Naive B cell (primary cell): ENCODE measurements at places on chromosomes 1 and 21.

- peaks cover 8% of the 10 kb centered on the region for H3K4me1 ChIP-seq
- no peak overlapping the region for H3K27ac ChIP-seq
- H3K27me3 ChIP-seq: no peaks in the 10 kb centered on the region
- H3K36me3 ChIP-seq: peaks cover 8% of the 10 kb centered on the region
These were observed 38.2 kb downstream of the ZBTB40 start for GRCh38 chr1:22489823-22490222.

GRCh38 chr1:16015960-16016901 is 1.6 kb downstream of the HSPB7 start:
- DNase-seq: no peak
- no peaks in the 10 kb centered on the region for H3K27me3 ChIP-seq
- no peaks in the 10 kb centered on the region for H3K36me3 ChIP-seq
- no peak overlapping the region for H3K4me3 ChIP-seq

DNA sequence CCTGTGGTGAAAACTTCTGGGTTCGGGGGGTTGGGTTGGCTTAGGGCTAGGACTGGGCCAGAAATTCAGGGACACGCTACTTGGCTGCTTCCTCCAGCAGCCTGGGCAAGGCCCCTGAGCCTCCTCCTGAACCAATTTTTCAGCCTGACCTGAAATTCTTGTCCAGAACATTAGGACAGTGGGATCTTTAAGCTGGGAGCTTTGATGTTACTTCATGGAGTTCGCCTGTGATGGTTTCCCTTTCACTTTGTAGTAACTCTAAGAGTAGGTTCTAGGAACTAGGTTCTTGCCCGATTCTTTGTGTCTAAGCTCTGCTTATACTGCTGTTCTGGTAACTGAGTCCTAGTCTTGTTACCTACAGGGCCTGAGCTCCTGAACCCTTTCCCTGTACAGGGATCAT is 75.3 kb downstream of the S1PR1 start:
- H3K36me3 ChIP-seq: no peaks in the 10 kb centered on the region
- H3K27me3 ChIP-seq: no peaks in the 10 kb centered on the region
- DNase-seq: no peak
- H3K4me1 ChIP-seq: peaks cover 54% of the 10 kb centered on the region
- H3K4me3 ChIP-seq: peak overlapping the region; percentile 29

DNA sequence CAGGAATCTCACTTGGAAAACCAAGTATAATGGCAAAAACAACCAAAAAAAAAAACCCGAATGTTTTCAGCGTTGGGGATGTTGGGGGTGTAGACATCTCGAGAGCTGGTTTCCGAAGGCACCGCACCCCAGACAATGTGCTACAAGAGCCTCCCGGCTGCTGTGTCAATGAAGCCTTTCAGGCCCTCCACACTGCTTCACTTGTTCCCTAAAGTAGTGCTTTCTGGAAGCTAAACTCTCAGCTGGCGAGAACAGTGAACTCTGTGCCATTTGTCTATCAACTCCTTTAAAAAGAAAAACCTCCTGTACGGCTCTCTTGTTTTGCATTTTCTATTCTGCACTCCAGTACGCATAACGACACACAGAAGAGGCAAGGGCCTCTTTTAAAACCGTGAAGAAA is 32.5 kb downstream of the PLEKHO1 start:
- no peak overlapping the region for H3K27ac ChIP-seq
- no peak overlapping the region for H3K4me3 ChIP-seq
- H3K4me1 ChIP-seq: peaks cover 6% of the 10 kb centered on the region
- DNase-seq: no peak
- no peaks in the 10 kb centered on the region for H3K36me3 ChIP-seq
- H3K27me3 ChIP-seq: no peaks in the 10 kb centered on the region

DNA sequence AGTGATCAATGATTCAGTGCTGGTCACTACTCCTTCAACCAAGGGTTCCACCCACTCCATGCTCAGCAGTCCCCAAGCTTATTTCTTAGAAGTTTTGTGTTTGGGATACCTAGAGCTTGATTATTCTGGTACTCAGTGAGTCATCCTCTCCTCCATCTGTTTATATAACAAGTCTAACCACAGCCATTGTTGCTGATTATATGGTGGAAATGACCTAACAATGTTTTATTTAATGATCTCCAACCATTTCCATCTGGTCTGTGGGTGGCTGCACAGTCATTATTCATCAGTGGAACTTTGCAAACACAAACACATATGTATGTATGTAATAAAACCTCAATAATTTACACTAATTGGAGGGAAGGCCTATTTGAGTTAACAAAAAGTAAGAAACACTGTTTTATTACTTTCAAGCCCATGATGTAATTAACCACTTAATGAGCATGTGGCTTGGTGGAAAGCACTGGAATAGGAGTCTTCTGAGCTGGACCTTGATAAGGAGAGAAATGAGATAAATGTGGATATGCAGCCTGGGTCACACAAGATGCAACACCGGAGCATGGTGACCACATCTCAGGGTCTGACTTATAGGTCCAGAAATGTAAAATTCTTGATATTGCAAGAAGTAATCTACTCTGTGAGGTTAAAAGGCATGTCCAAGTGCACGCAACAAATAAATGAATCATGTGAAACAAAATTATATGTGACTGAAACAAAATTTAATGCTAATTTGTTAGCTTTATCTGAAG is 99.0 kb upstream of the WLS start:
- H3K4me3 ChIP-seq: no peak overlapping the region
- no peaks in the 10 kb centered on the region for H3K36me3 ChIP-seq
- peaks cover 8% of the 10 kb centered on the region for H3K27me3 ChIP-seq
- DNase-seq: no peak
- H3K27ac ChIP-seq: no peak overlapping the region

DNA sequence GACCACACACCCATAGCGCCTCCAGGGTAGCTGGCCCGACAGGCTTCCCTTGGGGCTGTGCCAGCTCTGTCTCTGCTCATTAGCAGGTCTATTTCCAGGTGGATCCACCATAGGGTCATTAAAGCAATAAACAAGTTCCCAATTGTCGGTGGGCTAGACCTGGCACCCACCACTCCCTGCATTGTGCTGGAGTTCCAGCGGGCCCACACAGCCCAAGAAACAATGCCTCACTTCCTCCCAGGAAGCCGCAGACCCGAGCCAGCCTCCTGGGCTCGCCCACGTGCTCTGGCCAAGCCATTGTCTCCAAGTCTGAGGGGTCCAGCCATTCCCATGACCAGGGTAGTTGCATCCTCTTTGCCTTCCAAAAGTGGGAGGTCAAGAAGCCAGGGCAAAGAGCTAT is 27.5 kb upstream of the SOX13 start:
- peaks cover 13% of the 10 kb centered on the region for H3K27me3 ChIP-seq
- H3K27ac ChIP-seq: peak overlapping the region; percentile 5
- H3K4me3 ChIP-seq: no peak overlapping the region
- DNase-seq: no peak
- H3K4me1 ChIP-seq: no peaks in the 10 kb centered on the region

- no peak overlapping the region for H3K4me3 ChIP-seq
- no peak overlapping the region for H3K27ac ChIP-seq
- peaks cover 22% of the 10 kb centered on the region for H3K4me1 ChIP-seq
- H3K36me3 ChIP-seq: no peaks in the 10 kb centered on the region
- no peaks in the 10 kb centered on the region for H3K27me3 ChIP-seq
These were observed 30.4 kb upstream of the SLC30A1 start for GRCh38 chr1:211609120-211610024.

- H3K4me1 ChIP-seq: peaks cover 4% of the 10 kb centered on the region
- H3K27me3 ChIP-seq: no peaks in the 10 kb centered on the region
- no peak within 1 kb of the TSS for H3K4me3 ChIP-seq
These were observed at the start of gene LYPD8 for GRCh38 chr1:248755517-248755916. Gene LYPD8, minus strand, starts transcription at chr1:248755759. Its CDS starts 4,678 bp downstream, at chr1:248751081.

GRCh38 chr21:37009740-37010341 is 3.3 kb downstream of the RIPPLY3 start:
- no peaks in the 10 kb centered on the region for H3K36me3 ChIP-seq
- DNase-seq: peak; percentile 59
- H3K4me1 ChIP-seq: peaks cover 12% of the 10 kb centered on the region
- H3K27me3 ChIP-seq: peaks cover 53% of the 10 kb centered on the region
- peak overlapping the region; percentile 11 for H3K27ac ChIP-seq

GRCh38 chr1:40844887-40845878 is 17.0 kb downstream of the CITED4 start:
- peaks cover 19% of the 10 kb centered on the region for H3K4me1 ChIP-seq
- DNase-seq: no peak
- H3K27me3 ChIP-seq: peaks cover 8% of the 10 kb centered on the region
- no peaks in the 10 kb centered on the region for H3K36me3 ChIP-seq

DNA sequence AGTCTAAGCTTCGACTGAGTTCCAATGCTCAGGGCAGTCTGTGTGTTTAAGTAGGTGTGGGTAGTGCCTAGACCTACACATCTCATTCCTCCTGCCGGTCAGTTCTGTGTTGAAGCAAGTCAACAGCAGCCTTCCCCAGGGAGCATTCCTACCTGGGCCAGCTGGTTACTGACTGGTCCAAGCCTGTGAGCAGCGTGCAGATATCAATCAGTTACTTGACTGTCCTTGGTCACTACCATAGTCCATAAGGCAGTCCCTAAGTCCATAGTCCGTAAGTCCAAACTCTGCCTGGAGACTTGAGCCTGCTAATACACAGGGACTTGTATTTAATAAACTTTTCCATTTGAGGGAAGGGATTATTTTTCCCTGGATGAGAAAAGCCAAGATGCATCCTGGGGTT is 171.9 kb downstream of the PGBD5 start:
- no peak overlapping the region for H3K27ac ChIP-seq
- H3K4me3 ChIP-seq: no peak overlapping the region
- peaks cover 7% of the 10 kb centered on the region for H3K4me1 ChIP-seq

DNA sequence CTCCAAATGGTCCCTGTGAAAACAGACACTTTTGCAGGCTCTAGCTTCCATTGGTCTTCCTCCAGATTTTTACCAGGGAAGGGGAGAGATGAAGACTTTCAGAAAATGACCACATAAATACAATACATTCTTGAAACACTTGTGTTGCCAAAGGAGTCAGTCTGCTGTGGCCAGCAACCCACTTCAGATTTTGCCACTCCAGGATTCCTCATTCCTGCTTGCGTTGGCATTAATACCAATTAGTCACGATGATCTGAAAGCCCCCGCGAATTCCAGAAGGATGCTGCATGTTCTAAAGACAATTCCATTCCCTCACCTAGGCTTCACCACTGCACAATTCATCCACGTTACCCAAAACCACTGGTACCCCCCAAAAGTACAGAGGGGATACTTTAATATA is 7.9 kb upstream of the BACE2 start:
- H3K4me3 ChIP-seq: no peak overlapping the region
- peaks cover 49% of the 10 kb centered on the region for H3K27me3 ChIP-seq
- no peak overlapping the region for H3K27ac ChIP-seq
- H3K4me1 ChIP-seq: no peaks in the 10 kb centered on the region
- peaks cover 9% of the 10 kb centered on the region for H3K36me3 ChIP-seq

DNA sequence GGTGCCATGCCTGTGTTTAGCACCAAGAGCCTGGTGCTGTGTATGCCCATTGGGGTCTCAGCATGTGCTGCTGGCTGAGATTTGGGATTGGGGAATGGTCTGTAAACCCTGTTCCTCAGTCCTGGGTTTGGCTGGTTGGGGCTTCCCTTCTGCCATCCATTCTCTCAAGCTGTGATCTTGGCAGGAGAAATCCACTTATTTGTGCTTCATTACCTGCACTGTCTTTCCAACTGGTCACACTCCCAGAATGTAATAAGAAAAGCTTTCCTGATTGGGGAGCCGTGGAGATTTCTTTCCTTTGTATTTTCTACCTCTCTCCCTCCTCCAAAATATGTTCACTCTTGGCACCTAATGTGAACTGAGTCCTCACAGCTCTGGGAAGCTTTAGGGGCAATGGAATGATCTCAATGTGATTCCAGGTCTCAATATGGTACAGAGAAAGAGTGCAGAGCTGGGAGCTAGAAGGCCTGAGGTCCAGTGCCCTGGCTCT is 23.0 kb upstream of the KCNA10 start:
- H3K27ac ChIP-seq: no peak overlapping the region
- no peak overlapping the region for H3K4me3 ChIP-seq
- DNase-seq: no peak
- peaks cover 24% of the 10 kb centered on the region for H3K27me3 ChIP-seq
- no peaks in the 10 kb centered on the region for H3K36me3 ChIP-seq
- no peaks in the 10 kb centered on the region for H3K4me1 ChIP-seq

GRCh38 chr1:161085165-161085564 is 4.2 kb downstream of the NECTIN4 start:
- H3K27ac ChIP-seq: no peak overlapping the region
- no peaks in the 10 kb centered on the region for H3K27me3 ChIP-seq
- H3K36me3 ChIP-seq: no peaks in the 10 kb centered on the region
- no peak overlapping the region for H3K4me3 ChIP-seq
- H3K4me1 ChIP-seq: no peaks in the 10 kb centered on the region

DNA sequence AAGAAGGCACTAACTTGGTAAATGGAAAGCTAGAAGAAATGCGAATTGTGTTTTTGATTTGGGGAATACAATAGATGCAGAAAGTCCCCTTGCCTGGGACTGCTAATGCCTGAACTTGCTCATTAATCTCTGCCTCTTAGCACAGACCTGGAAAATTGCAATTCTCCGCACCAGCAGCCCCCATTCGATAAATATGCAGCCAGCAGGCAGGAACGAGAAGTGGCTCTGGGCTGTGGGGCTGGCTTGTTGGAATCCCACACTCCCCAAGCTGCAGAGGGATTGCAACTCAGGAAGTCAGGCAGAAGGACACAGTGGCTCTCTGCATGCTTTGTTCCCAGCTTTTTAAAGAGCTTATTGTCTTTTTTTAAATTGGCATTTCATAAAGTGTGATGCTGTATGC is 51.3 kb downstream of the PCP4 start:
- H3K4me3 ChIP-seq: no peak overlapping the region
- H3K36me3 ChIP-seq: no peaks in the 10 kb centered on the region
- no peak for DNase-seq
- peaks cover 6% of the 10 kb centered on the region for H3K27me3 ChIP-seq

GRCh38 chr1:86773341-86774288 is 69.2 kb downstream of the SH3GLB1 start:
- no peak overlapping the region for H3K27ac ChIP-seq
- H3K4me1 ChIP-seq: peaks cover 7% of the 10 kb centered on the region
- no peaks in the 10 kb centered on the region for H3K27me3 ChIP-seq
- H3K4me3 ChIP-seq: no peak overlapping the region

DNA sequence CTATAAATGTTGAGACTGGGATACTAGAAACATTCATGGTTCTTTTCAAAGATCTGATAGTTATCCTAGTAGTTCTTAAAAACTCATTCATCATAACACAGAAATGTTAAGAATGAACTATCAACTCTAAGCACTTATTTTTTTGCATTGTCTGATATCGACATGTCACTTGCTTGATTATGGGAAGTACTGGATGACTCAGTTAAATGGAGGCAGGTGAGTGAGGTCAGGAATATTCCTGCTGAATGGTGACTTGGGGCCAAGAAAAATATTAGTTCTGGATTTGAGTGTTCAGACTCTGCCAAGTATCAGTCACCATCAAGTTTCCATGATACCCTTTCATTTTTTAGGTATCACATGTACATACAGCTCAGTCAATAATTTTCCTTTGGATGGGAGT is 63.6 kb downstream of the NEK7 start:
- H3K27me3 ChIP-seq: no peaks in the 10 kb centered on the region
- peaks cover 17% of the 10 kb centered on the region for H3K4me1 ChIP-seq
- no peak for DNase-seq
- H3K27ac ChIP-seq: no peak overlapping the region

GRCh38 chr1:59290193-59290949 is 6.5 kb upstream of the FGGY start:
- no peaks in the 10 kb centered on the region for H3K27me3 ChIP-seq
- H3K4me1 ChIP-seq: peaks cover 33% of the 10 kb centered on the region
- H3K36me3 ChIP-seq: no peaks in the 10 kb centered on the region
- no peak overlapping the region for H3K4me3 ChIP-seq
- no peak for DNase-seq

- no peak overlapping the region for H3K27ac ChIP-seq
- no peak for DNase-seq
- no peaks in the 10 kb centered on the region for H3K27me3 ChIP-seq
These were observed 31.5 kb downstream of the BMP8A start for GRCh38 chr1:39522661-39523567.
